ENCODE measurements at places on chromosomes 7 and 10.

DNA sequence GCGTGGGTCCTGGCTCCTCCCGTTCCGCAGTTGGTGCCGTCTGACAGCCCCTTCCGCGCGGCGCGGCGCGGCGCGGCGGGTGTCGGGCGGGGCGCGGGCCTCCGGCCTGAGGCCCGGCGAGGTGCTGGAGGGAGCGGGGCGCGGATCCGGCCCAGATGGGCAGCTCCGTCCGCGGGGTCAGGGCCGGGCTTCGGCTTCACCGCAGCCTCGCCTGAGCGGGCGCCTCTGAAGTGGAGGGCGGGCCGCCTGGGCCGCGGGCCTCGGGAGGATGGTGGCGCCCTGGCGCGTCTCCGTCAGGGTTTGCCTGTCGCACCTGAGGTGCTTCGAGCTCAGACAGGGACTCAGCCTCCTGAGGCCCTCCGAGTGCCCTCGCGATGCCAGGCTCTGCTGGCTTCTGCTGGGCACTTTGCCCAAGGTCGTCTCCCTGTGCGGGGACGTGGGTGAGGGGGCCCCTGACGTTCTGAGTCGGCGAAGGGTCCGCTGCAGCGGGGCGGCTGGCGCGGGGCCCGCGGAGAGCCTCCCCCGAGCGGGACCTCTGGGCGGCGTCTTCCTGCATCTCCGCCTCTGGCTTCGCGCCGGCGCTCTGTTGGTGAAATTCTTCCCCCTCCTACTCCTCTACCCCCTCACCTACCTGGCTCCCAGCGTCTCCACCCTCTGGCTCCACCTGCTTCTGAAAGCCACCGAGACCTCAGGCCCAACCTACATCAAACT lies 473 bp downstream of the ADCK2 start:
- DNase-seq, result peak; percentile 48

DNA sequence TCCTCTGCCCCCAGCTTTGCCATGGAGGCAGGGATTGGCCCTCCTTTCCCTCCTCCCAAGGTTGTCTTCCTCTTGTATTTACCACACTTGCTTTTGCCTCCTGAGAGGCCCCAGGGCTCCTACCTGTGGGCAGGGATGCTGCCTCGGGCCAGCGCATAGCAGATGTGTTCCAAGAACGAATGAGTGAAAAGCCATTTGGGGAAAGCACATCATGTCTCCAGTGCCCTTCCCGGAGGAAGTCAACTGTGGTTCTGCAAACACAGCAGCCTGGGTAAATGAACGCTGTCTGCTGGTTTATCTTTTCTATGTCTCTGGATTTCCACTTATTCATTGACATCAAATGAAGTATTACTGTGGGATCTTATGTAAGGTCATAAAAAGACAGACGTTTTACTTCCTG lies 161.7 kb downstream of the FANK1 start:
- DNase-seq, result no peak

GRCh38 chr10:77741746-77742145 lies 104.1 kb upstream of the KCNMA1 start:
- no peak for DNase-seq

DNA sequence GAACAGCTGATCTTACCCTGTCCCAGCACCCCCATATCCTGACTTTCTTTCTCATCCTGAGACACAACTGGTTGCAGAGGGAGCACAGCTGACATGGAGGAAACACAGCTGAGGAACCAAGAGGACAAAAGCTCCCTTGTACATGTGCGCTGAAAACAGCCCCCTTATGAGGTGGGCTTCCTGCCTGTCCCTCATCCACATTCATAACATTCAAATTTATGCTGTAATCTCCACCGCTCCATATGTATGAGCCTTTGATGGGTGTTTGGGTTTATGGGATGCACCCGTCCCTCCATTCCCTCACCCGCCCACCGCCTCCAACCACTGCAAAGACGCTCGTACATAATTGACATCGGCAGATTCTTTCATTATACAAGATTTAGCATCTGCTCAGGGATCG lies 49.6 kb upstream of the BTRC start:
- no peak for DNase-seq

GRCh38 chr7:131606346-131607290 lies 50.2 kb upstream of the PODXL start:
- DNase-seq, result no peak

GRCh38 chr7:32215697-32216096 lies 145.5 kb upstream of the PDE1C start:
- no peak for DNase-seq

- no peak for DNase-seq
Observed at GRCh38 chr7:154504918-154505317, 452.7 kb downstream of the DPP6 start.

- DNase-seq, result no peak
Observed at GRCh38 chr7:45696476-45696875, 122.3 kb downstream of the ADCY1 start.

DNA sequence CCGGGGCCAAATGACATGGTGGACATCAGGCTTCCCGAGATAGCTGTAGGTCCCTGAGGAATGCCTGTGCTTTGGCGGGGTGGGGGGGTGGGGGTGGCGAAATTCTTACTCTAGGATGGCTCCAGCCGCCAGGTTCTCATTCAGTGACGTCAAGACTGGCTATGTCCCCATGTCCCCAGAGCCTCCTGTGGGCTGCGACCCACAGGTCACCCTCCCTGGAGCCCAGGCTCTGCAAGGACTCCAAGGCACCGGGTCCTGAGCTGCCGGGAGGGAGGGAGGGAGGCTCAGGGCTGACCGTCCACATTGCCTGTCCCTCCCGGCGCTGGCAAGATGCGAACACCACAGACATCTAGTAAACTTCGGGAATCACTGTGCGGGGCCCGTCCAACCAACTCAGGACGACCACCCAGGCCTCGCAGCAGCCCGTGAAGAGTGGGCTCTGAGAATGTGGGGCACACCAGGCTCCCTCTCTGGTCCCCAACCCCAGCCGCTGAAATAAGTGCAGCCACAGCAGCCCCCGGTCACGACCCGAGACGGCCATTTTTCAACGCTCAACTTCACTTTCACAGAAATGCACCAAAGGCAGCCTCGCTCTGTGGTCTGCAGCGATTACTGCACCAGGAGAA lies 12.6 kb downstream of the GPR146 start:
- no peak for DNase-seq

- no peak for DNase-seq
Observed at GRCh38 chr10:108598320-108598695, 1325.0 kb downstream of the XPNPEP1 start.

DNA sequence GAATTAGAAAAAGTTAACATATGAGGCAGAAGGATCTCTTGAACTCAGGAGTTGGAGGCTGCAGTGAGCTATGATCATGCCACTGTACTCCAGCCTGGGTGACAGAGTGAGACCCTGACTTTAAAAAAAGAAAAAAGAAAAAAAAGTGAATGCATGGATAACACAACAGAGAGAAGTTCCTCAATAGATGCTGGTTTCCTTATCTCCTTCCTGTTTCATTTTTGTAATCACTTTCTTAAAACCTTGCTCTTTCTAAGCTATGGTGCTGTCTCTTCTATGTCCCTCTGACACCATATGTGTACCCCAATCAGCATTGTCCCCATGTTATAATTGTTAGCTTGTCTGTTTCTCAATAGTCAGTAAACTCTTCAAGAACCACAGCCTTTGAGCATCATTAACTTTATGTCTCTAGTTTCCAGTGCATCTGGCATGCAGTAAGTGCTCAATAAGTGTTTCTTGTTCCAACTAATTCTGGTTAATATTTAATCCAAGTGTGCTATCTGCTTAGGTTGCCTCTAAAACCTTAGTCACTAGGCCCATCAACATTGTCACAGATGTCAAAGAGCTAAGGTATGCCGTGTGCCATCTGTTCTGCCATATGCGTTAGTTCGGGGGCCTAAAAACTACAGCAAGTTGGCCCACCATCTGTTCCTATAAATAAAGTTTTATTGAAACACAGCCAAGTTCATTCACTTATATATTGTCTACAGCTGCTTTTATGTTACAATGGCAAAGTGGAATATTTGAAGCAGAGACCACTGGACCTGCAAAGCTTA lies 36.2 kb downstream of the MPP7 start:
- DNase-seq, result no peak

DNA sequence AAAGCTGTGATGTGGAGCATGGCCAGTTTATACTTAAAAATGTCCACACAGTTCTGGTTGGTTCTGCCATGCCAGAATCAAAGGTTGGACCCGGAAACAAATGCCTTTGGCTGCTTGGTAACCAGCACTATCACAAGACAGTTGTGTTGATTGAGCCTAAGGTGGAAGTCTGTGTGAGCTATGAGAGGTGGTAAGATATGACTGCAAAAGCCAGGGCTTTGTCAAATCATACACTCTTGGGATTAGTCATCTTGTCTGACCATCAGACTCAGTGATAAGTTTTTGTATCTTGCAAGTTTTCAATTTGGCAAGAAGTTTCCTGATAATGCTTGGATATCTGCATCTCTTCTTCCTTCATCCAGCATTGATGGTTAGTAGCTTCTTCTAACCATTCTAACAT lies 35.5 kb downstream of the GPR141 start:
- DNase-seq, result peak; percentile 80

DNA sequence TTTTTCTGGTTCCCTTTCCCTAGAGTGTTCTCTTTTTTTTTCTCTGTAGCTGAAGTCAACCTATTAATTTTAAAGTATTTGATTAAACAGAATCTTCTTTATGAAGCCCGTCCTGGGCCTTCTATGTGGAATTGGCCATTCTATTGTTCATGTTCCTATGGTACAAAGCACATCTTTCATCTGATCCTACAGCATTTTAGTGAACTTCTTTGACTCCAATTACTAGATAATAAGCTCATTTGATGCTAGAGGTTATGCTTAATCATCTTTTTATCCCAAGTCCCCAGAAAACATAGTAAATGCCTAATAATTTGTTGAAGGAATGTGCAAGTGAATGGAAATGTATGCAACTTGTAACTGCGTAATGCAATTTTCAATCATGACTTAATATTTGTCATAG lies 472.0 kb upstream of the KLF6 start:
- no peak for DNase-seq

- no peak for DNase-seq
Observed at GRCh38 chr10:71536332-71536731, 139.6 kb downstream of the CDH23 start.
